Stimulated activated CD8-positive, alpha-beta memory T cell treated with anti-CD3 and anti-CD28 coated beads, Interleukin-15, amount 100 ng/mL, for 24 hours (primary cell): ENCODE measurements at places on chromosomes 4 and X.

DNA sequence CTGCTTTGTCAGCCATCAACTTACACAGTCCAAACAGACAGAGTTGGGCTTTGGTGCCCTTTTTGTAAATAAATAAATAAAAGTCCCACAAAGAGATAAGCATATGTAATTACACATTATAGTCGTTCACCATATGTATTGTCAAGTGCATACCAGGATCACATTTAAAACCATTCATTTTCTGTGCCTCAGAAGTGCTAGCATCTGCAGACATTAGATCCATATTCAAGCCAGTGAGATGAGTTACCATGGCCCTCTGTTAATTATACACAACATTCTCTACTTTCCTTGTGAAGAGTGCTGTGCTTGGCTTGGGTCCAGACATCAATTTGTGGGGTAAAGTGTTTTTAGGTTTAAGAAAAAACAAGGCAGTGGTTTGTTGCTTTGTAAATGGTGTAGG, 76.8 kb downstream of the ENOX2 start:
- no peak for DNase-seq

DNA sequence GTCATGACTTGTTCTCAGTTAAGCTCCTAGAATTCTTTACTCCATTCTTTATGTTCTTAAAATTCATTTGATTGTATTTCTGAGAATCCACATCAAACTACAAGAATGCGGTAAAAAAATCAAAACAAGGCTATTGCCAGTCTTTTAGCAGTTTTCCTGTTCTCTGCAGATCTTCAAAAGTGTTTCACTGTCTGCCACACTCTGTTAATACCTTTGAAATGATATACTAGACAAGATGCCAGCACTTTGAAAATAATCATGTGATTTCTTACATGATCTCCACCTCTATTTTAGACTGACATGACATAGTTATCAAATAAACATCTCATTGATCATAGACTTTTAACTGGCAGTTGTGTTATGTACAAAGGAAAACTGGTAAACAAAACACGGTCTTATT, 30.1 kb upstream of the GPRIN3 start:
- no peak for DNase-seq

- no peak for DNase-seq
Observed at GRCh38 chrX:7635604-7636003, 207.4 kb upstream of the VCX start.

DNA sequence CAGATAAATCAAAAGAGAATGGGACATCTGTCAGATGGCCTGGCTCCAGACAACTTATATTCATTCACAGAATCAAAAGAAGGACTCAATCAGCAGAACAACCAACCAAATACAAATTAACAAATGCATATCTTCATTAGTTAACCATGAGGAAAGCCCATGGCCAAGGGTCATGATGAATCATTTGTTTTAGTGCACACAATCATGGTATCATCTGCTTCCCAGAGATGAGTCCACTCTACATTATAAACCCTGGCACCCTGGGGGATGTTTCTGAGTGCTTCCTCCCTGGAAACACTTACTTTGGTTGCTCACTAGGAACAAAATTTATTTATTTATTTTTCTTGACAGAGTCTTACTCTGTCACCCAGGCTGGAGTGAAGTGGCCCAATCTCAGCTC, 453.3 kb upstream of the HS3ST1 start:
- no peak for DNase-seq

- no peak for DNase-seq
Observed at GRCh38 chr4:80294206-80294605, 27.7 kb downstream of the FGF5 start.

- DNase-seq, result no peak
Observed at GRCh38 chr4:153611679-153612078, 72.4 kb upstream of the TLR2 start.

DNA sequence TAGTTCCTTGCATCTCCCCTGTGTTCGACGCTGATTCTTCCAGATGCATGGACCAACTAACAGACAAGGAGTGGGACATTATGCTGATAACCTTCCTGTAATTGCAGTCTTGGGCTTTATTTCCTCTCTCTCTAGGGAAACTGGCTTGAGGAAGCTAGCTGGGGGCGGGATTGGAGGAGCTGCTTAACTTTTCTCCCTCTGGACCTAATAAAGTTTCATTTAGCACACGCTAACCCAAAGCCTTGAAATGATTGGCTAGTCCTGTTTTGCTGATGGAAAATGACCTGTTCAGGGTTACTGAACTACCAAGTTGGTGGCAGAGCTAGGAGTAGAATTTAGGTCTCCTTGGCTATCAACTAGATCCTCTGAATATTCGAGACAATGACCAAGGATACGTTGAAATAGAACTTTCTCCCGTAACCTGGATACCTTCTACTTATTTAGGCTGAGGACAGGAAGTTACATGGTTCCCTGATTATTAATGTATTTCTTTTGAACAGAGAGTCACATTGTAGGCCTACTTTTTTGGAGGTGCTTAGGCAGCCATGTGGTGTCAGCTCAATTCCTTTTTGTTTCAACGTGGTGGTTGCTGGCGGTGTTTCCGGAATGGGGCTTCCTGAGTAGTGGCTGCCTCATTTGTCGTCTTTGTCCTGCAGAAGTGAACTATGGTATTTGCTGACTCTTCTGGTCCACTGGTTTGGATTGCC, 2.0 kb downstream of the PGK1 start:
- DNase-seq, result no peak

DNA sequence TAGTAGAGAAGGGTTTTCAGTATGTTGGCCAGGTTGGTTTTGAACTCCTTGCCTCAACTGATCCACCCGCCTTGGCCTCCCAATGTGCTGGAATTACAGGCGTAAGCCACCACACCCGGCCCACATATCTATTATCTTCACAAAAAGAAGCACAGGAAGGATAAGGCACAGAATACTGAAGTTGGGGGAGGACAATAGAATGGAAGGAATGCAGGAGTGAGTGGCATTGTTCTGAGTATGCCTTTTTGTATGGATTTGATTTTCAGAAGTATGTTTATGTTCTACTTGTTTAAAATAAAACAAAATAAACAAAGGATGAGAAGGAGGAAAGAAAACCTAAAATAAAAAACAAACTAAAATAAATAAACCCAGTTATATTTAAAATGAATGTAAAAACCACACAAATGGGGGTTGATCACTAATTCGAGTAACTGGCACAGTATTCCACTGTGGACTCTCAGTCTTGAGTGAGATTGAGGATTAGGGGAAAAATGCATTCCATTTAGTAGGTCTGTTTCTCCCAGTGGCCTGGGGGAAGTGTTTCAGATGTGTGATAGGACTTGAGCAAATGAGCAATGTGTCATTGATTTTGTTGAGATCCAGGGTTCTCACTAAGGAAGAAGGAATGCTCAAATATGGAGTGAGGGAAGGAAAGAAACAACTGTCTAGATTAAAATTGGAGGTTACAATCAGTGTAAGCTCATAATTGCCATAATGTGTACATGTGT, 109.0 kb upstream of the C1QTNF7 start:
- DNase-seq, result no peak

DNA sequence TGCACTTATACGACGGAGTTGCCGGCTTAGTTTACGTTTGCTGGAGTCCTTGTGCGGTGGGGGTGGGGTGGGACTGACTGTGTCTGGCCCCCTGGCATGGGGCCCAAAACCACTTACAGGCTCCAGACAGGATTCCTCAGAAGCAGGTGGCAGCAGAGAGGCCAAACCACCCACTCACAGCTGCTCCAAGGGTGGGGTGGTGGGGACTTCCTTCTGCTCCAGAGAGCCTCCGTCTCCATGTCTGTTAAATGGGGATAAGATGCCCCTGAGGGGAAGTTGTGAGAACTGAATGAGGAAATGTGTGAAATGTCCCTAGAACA, 36.7 kb downstream of the PSAPL1 start:
- no peak for DNase-seq

DNA sequence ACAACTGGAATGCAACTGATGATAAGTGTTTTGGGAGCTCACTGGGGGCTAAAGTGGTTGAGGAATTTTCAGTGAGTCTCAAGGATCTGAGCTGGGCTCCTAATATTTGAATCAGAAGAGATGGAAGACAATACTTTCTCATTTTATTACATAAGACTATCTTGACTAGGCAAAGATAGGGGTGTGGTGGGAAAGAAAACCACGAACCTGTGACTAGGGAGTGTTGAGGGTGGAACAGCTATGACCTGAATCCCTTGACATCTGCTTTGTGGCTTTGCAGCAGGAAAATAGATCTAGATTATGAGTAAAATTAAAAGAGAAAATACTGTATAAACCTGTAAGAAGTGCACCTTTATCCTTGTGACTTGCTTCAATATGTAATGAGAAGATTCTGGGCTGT, 295.1 kb upstream of the TEX13A start:
- no peak for DNase-seq

DNA sequence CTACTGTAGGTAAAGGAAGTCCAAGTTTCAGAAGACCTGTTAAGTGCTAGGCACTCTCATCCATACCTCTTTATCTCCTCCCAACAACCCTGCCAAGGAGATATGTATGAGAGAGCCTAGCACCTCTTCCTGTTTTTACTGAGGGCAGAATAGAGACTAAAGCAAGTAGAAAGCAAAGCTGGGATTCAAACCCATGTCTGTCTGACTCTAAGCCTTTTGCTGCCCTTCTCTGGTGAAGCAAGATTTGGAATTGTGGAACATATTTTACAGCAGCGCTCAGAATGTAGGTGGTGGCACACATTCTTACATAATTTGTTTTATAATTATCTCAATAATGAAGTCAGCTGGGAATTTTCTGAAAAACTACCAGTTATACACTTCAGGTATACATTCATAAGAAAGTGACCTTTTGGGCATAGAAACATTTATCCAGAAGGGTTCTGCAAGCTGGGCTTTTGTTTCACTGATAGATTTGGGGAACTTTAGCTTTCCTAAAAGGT, 41.7 kb downstream of the SEPTIN11 start:
- no peak for DNase-seq

GRCh38 chr4:159280442-159281172, 177.7 kb downstream of the RAPGEF2 start:
- DNase-seq, result no peak

- DNase-seq, result no peak
Observed at GRCh38 chrX:74922922-74923543, 2.2 kb downstream of the NEXMIF start.

DNA sequence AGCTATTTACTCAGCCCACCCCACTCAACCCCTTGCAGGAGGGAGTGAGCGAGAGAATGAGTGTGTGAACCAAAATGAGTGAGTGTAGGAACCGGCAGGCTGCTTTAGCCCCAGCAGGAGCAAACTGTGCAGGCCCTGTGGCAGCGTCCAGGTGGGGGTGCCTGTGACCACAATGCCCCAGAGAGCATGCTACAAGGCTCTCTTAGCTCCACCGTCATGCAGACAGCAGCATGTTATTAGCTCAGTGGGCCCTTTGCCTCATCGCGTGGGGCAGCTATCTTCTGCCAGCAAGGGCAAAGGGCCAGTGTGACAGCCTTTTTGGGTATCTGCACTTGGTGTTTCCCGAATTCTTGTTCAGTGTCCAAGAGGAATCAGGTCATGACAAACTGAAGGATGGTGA, 271.3 kb downstream of the GPM6A start:
- no peak for DNase-seq

DNA sequence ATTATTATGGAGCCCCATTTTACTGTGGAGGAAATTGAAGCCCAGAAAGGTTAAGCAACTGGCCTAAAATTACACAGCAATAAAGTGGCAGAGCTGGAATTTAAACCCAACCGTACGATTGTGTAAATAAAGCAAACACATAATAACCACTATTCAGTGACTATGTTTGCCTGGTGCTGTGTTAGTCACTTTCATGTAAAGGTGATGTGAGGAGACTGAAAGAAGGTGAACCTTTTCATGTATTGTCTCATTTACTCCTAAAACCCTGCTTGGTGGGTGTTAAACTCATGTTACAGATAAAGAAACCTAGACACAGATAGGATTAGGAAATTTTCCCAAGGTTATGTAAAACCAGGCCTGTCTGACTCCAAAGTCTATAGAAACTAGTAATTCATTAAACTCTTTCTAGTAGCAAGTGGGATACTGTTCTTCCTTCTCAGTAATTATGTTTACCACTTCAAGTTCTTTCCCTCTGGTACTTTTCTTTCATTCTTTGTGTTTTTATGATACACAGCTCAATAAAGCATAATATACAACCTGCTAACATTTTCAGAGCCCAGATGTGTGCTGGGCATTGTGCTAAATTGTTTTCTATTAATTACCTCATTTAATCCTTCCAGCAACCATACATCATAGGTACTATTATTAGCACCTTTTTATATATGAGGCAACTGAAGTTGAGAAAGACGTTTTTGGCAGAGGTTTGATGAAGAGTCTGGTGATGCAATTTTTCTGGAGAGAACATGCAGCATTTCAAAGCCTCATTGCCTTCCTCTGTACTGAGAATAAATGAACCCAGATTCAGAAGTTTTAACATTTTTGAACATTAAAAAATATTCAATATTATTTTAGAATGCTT, 202.7 kb downstream of the SPRY1 start:
- DNase-seq, result no peak

GRCh38 chrX:153511784-153512500, 5.5 kb upstream of the ATP2B3 start:
- no peak for DNase-seq

- DNase-seq, result no peak
Observed at GRCh38 chr4:80507507-80507906, 172.0 kb downstream of the CFAP299 start.

DNA sequence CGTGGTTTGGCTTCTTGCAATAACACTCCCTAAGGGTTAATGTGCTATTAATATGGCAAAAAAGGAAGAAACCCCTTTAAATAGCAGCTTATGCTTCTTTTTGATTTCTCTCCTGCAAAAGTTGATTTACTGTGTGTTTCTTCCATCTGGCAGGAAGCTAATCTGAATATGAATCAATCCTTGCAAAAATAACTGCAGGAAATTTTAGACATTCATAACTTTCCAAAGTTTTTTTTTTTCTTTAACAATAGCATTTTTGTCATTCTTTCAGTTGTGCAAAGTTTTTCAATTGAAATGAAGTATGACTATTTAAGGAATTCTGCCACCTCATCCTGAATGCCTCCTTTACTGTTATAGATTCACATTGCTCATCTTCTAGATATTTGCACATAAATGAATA, 115.6 kb downstream of the SPANXA1 start:
- DNase-seq, result no peak

DNA sequence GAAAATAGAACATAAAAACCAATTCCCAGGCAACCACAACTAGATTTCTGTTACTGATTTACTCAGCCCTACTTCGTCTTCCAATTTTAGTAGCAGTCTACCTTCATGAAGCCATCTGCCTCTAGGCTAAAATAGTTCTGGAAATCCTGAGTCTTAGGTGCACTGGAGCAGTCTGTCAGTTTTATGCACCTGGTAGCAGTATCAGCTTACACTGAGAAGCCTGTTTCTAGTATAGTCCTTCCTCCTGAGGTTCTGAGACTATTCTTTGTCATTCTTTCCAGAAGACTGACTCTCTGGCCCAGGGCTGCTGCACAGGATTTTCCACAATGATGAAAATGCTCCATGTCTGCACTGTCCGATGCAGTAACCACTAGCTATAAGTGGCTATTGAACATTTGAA, 16.9 kb upstream of the HPRT1 start:
- no peak for DNase-seq

- no peak for DNase-seq
Observed at GRCh38 chr4:100299046-100299840, 109.0 kb upstream of the DDIT4L start.
